ENCODE measurements at places on chromosomes 4 and X.
A peak's percentile ranks its signal among the peaks of the same experiment; 100 is the strongest.

DNA sequence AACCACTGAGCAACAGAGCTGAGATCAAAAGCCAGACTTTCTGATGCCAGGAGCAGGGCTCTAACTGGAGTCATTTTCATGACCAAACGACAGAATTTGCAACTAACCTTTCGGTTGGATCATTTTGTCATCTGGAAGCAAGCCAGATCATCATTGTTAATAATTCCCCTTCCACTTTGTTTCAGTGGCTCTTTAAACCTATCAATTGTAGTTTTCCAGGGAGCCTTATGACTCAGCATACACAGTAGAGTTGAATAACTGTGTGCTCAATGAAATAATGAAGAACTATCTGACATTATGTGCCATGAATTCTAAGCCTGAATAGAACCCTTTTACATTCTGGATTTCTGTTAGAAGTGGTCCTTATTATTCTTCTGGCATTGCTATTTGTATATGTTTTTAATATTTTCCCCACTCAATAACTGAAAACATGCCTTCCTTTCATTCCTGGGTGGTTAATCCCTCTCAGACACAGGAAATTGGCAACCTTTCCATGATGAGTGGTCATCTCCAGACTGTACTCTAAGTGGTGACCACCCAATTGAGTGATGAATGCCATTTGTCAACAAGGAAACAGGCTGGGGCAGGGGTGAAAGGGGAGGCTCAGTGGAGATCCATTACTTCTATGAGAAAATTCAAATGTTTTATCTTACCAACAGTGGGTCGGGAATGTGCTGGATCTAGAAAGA lies 431.8 kb downstream of the BCOR start:
- DNase-seq, result no peak

DNA sequence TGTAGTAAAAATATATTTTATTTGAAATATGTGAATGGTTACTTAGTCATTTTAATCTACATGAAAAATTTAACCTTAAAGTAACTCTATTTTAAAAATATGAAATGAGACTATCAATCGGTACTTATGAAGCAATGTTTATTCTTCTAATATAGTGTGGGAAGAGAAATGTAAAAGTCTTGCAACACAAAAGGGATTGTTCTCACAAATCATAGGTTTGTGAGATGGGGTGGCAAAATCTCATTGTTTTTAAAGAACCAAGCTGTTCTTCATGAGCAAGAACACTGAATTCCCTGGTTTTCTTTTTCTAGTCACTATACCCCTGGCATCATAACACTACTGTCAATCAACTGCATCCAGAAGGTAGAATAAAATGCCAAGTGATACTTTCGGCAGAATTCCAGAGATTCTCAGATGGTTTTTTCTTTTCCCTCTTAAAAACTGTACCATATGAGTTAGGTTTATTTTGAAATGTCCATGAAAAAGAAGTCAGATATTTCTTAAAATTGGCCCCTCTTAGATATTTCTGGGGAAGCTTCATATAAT lies 52.2 kb downstream of the SNCA start:
- no peak for DNase-seq

DNA sequence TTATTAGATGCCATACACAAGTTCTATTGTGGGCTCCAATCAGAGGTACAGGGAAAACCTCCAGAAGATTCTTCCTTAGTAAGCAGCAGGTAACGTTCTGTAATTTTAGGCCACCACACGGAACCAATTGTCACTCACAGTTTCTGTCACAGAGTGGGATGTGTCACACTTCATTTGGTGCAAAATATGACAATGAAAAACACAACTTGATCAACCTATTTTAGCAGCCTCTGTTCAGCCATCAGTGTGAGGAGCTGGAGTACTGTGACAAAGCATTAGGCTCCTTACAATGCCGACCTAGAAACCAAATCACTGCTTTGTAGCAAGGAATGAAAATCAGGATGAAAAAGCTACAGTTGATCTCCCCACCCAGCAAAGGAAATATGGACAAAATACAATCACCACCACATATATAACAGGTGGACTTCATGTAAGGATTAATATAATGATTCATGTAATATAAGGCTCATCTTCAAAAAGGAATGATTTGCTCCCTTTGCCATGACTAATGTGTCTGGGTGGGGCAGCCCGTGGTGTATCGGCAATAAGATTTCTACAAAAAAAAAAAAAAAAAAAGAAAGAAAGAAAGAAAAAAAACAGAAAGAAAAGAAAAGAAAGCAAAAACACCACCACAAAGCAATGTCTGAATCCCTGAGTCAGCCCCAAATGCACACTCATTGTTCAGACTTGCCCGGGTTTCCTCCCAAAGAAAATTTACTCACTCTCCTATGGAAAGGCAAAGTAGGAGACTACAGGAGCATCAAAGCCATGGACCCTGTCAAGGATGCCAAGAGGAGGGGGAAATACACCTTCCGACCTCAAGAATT lies 36.0 kb downstream of the SLC9A7 start:
- DNase-seq, result no peak

DNA sequence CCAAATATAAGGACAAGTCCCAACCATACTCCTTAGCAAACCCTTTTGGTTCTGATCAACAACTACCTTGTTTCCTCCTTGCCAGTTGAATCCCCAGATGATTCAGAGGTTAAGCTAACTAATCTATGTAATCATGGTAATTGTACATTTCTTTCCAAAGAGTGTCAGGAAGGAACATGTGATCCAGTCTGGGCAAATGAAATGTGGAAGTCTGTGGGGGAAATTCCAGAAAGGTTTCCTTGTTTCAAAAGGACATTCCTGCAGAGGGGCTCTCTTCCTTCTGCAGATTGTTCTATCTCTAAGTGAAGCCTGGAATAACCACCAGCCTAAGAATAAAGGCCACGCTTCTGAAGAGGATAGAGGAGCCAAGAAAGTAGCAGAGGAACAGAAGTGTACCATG lies 7.0 kb downstream of the PRSS12 start:
- DNase-seq, result peak; percentile 39

DNA sequence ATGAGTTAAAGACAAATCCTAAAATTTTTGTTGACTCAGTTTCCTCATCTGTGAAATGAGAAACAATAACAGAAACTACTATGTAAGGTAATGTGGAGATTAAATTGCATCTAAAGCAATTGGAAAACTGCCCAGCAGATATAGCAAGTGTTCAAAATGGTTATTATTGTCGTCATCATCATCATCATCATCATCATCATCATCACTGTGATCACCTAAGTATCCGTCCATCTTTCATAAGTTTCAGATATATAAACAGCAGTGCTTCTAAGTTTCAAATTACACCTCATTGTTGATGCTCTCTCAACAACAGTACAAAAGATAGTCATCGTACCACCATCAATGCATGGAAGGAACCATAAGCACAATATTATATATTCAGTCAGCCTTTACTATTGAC lies 379.9 kb downstream of the PDGFC start:
- no peak for DNase-seq

GRCh38 chr4:166655705-166656104 lies 578.6 kb downstream of the SPOCK3 start:
- no peak for DNase-seq
